ENCODE measurements at places on chromosomes 12 and 14. TPM values are rescaled to one million over a fixed set of nuclear protein-coding genes. Genes with fewer than 3 reads are reported as not detected.

DNA sequence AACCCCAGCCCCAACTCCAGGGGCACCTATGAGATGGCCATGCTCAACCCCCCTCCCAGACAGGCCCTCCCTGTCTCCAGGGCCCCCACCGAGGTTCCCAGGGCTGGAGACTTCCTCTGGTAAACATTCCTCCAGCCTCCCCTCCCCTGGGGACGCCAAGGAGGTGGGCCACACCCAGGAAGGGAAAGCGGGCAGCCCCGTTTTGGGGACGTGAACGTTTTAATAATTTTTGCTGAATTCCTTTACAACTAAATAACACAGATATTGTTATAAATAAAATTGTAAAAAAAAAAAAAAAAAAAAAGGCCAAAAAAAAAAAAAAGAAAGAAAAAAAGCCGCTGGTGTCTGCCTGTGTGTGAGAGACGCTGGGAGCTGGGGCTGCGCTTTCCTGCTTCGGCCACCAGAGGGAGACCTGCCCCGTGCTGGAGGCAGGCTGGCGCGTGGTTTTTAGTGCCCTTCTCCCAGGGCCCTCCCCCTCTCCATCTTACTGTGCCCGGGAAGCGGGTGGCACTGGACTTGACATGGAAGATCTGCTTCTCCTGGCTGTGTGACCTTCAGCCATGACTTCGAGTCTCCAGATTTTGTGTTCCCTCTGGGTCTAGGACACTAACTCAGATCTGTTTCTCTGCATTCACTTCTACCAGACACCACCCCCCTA lies 3.4 kb upstream of the NXPH4 start:
- peak; percentile 90 for DNase-seq
- no peak overlapping the region for H3K4me3 ChIP-seq
- H3K27me3 ChIP-seq, result peaks cover 25% of the 10 kb centered on the region

DNA sequence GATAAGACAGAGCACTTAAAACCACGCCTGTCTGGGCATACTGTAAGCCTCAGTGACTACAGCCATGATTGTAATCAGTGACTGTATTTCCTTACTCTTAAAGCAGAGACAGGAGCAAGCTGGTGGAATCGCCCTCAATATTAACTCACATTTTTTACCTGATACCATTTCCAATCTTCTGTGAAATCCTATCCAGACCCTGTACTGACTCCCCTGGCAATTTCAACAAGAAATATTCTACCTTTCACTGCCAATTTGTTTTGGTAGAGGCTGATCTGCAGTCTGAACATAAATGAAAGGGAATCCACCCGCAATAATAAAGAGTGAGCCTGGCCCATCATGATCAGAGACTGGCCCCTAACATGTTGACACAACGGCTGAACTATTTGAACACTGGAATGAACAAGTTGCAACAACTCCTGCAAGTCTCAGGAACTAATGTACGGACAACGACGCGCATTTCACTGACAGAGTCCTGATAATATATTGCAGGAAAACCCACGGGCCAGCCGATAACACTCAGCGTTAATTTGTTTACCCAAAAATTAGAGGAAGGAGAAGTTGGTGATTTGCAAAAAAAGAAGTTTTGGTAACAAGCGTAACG lies 195.5 kb upstream of the BTG1 start:
- no peak overlapping the region for H3K4me3 ChIP-seq
- H3K27me3 ChIP-seq, result no peaks in the 10 kb centered on the region
- no peak for DNase-seq
- H3K4me1 ChIP-seq, result peaks cover 1% of the 10 kb centered on the region
- H3K36me3 ChIP-seq, result no peaks in the 10 kb centered on the region

DNA sequence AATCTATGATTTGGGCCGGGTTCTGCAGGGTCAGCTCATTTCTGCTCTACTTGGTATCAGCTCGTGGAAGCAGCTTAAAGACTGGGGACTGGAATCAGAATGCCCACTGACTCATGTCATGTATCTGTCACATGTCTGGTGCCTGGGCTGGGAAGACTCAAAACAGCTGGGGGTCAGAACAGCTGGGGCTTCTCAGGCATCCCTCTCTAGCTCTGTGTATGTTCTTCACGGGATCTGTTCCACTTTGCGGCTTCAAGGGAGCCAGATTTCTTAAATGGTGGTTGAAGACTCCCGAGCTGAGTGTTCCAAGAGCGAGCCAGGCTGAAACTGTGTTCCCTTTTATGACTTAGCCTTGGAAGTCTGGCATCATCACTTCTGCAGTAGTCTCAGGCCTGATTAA lies 11.9 kb downstream of the AEBP2 start:
- H3K4me3 ChIP-seq, result no peak overlapping the region
- DNase-seq, result no peak
- H3K36me3 ChIP-seq, result no peaks in the 10 kb centered on the region
- H3K27me3 ChIP-seq, result no peaks in the 10 kb centered on the region
- no peaks in the 10 kb centered on the region for H3K4me1 ChIP-seq

DNA sequence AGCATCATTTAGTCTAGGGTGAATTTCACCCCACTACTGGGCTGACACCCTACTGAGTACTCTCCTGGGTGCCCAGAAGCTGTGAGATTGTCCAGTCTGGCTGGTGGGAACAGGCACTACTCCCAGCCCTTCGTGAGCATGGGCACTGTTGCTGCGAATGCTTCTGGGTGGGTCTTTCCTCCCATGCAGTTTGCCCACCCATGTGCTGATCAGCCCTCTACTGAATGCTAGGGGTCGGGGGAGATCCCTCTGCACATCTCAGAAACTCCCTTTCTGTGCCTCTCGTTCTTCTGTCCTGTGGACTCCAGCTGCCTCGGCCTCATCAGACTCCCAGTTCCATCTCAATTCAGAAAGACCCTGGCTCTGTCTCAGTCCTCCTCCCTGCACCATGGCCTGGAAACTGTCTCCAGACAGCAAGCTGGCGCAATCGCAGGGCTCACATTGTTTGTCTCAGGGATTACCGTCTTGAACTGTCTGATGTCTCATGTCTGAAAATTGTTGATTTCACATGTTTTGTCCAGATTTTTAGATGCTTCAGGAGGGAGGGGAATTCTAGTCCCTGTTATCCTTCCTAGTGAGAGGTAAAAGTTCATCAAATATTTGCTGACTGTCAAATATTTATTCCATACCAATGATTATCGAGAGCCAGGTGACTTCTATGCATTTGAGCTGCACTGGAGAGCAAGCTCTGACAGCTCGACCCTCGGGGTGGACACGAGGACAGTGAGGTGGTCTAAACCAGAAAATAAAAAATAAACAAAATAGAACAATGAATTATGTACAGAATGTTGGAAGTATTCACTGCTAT lies 316.6 kb upstream of the RTL1 start:
- no peaks in the 10 kb centered on the region for H3K4me1 ChIP-seq
- H3K36me3 ChIP-seq, result no peaks in the 10 kb centered on the region
- no peaks in the 10 kb centered on the region for H3K27me3 ChIP-seq

DNA sequence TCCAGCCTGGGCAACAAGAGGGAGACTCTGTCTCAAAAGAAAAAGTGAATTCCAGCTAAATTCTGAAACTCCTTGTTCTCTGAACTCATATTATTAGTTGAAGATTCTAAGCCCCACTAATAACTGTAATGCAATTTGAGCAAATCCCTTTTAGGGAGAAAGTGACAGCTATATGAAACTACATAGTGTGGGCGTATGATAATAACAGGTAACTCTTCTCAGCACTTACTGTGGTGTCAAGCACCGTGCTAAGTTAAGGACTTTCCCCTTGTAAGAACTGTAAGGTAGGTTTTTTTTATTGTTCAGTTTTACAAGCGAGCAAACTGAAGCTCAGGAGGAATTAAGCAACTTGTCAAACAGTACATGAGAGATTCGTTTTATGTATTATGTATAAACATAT lies 5.4 kb downstream of the ANKRD13A start:
- DNase-seq, result no peak
- H3K27me3 ChIP-seq, result no peaks in the 10 kb centered on the region
- H3K4me3 ChIP-seq, result no peak overlapping the region
- no peaks in the 10 kb centered on the region for H3K4me1 ChIP-seq
- no peak overlapping the region for H3K27ac ChIP-seq

DNA sequence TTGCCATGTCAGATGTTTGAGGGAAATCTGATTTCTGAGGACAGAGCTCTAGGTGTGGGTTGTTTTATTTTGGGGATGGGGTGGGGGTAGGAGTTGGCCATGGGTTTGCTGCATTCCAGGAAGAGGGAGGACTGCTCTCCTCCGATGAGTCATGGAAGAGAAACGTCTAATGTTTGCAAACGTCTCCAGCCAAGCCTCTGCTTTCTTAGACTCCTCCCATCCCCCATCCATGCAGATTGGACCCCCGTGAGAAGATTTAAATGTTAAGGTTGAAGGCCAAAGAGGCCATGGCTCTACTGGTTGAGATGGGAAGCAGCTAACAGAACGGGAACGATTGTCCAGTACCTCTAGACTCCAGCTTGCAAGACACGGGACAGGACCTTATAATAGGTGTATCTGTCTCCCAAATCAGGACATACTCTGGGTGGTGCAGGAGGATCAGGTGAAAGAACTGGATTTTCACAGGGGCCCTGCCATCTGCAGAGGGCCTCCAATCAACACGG lies 11.4 kb upstream of the ATP2A2 start:
- no peaks in the 10 kb centered on the region for H3K36me3 ChIP-seq
- H3K4me3 ChIP-seq, result no peak overlapping the region
- DNase-seq, result peak; percentile 35
- peak overlapping the region; percentile 76 for H3K27ac ChIP-seq

GRCh38 chr12:13247596-13247995 lies 51.1 kb downstream of the EMP1 start:
- no peak overlapping the region for H3K4me3 ChIP-seq
- no peak overlapping the region for H3K27ac ChIP-seq
- no peaks in the 10 kb centered on the region for H3K36me3 ChIP-seq
- no peaks in the 10 kb centered on the region for H3K27me3 ChIP-seq

GRCh38 chr12:52501490-52501889 lies 8.4 kb upstream of the KRT6A start:
- no peaks in the 10 kb centered on the region for H3K36me3 ChIP-seq
- no peaks in the 10 kb centered on the region for H3K4me1 ChIP-seq
- H3K4me3 ChIP-seq, result no peak overlapping the region
- DNase-seq, result no peak

GRCh38 chr12:56237552-56237951 lies 7.7 kb downstream of the SLC39A5 start:
- no peaks in the 10 kb centered on the region for H3K27me3 ChIP-seq
- H3K4me3 ChIP-seq, result no peak overlapping the region

GRCh38 chr12:32418221-32418620 lies 18.9 kb downstream of the FGD4 start:
- no peak overlapping the region for H3K4me3 ChIP-seq
- H3K27ac ChIP-seq, result no peak overlapping the region
- no peaks in the 10 kb centered on the region for H3K36me3 ChIP-seq
- no peaks in the 10 kb centered on the region for H3K27me3 ChIP-seq

DNA sequence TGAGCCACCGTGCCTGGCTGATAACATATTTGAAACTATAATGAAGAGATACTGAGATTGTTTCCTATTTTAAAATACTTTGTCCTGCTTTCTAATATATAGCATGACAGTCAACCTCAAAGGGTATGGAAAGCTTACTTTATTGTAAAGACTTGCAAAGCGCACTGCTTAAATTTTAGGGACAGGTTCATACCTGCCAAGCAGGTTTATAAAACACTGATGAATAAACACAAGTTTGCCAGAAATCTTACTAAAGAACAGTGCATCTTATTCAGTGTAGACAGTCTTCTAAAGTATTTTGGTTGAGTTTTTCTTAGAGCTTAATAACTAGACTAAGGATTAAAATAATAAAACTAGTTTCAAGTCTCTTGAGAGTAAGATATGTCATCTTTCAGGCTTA lies 4.8 kb downstream of the C12orf71 start:
- H3K36me3 ChIP-seq, result no peaks in the 10 kb centered on the region
- H3K27ac ChIP-seq, result no peak overlapping the region
- DNase-seq, result no peak
- no peak overlapping the region for H3K4me3 ChIP-seq
- no peaks in the 10 kb centered on the region for H3K4me1 ChIP-seq

GRCh38 chr14:70803321-70804310 lies 5.7 kb downstream of the MAP3K9 start:
- peaks cover 7% of the 10 kb centered on the region for H3K27me3 ChIP-seq
- H3K27ac ChIP-seq, result no peak overlapping the region
- DNase-seq, result no peak
- H3K4me1 ChIP-seq, result no peaks in the 10 kb centered on the region

DNA sequence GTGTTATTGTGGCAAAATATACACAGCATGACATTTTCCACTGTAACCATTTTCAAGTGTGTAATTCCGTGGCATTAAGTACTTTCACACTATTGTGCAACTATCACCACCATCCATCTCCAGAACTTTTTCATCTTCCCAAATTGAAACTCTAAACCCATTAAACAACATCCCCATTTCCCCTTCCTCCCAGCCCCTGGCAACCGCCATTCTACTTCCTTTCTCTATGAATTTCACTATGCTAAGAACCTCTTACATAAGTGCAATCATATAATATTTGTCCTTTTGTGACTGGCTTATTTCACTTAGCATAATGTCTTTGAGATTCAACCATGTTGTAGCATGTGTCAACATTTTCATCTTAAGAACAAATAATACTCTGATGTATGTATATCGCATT lies 67.8 kb upstream of the PYGL start:
- no peak overlapping the region for H3K4me3 ChIP-seq
- no peak for DNase-seq
- no peaks in the 10 kb centered on the region for H3K4me1 ChIP-seq
- no peak overlapping the region for H3K27ac ChIP-seq

- H3K36me3 ChIP-seq, result no peaks in the 10 kb centered on the region
- no peaks in the 10 kb centered on the region for H3K27me3 ChIP-seq
- H3K27ac ChIP-seq, result peak overlapping the region; percentile 73
Observed at GRCh38 chr12:68406134-68406576, 74.0 kb upstream of the MDM1 start.

DNA sequence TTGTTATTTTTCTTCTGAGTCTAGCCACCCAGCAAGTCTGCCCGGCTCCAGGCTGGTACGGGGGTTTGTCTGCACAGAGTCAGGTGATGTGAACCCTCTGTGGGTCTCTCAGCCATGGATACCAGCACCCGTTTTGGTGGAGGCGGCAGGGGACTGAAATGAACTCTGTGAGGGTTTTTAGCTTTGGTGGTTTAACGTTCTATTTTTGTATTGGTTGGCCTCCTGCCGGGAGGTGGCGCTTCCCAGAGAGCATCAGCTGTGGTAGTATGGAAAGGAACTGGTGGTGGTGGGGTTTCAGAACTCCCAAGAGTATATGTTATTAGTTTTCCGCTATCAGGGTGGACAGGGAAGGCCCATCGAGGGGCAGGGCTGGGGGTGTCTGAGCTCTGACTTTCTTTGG lies 5.3 kb upstream of the SERPINA4 start:
- H3K4me3 ChIP-seq, result no peak overlapping the region
- no peaks in the 10 kb centered on the region for H3K27me3 ChIP-seq
- no peaks in the 10 kb centered on the region for H3K4me1 ChIP-seq

DNA sequence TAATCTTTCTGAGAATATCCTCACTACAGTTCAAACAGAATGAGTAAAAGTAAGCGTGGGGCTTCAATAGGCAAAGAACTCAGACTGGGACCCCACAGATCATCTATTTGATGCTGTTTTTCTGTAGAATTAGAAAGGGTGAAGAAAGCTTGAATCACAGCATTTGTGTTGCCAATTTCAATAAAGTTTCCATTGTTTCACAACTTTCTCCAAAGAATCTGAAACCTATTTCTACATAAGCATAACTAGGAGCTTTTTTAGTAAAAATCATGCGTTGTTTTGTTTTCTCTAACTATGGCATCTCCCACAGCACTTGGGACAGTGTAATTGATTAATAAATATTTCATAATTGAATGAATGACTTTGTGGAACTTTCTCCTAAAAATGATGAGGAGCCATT lies 16.7 kb upstream of the NEDD1 start:
- H3K4me3 ChIP-seq, result no peak overlapping the region
- no peak overlapping the region for H3K27ac ChIP-seq
- H3K36me3 ChIP-seq, result no peaks in the 10 kb centered on the region
- no peaks in the 10 kb centered on the region for H3K4me1 ChIP-seq
- H3K27me3 ChIP-seq, result no peaks in the 10 kb centered on the region
- DNase-seq, result no peak

The NGB gene
- not detected for total RNA-seq

The KCNK13 gene
- not detected for total RNA-seq

Measured in uterus (tissue), 4 donors.